CD4-positive, CD25-positive, alpha-beta regulatory T cell (primary cell): ENCODE measurements at places on chromosomes 1 and 21.

- no peak for DNase-seq
Measured at GRCh38 chr1:180560200-180560867, 1.6 kb downstream of the OVAAL start.

- DNase-seq = no peak
Measured at GRCh38 chr1:156560585-156561163, 11.7 kb downstream of the IQGAP3 start.

GRCh38 chr1:65593516-65593915, 173.0 kb downstream of the LEPR start:
- no peak for DNase-seq

- DNase-seq = no peak
Measured at GRCh38 chr1:91546301-91546581, 45.6 kb downstream of the CDC7 start.

- DNase-seq = no peak
Measured at GRCh38 chr1:94094469-94095111, 26.4 kb downstream of the ABCA4 start.

DNA sequence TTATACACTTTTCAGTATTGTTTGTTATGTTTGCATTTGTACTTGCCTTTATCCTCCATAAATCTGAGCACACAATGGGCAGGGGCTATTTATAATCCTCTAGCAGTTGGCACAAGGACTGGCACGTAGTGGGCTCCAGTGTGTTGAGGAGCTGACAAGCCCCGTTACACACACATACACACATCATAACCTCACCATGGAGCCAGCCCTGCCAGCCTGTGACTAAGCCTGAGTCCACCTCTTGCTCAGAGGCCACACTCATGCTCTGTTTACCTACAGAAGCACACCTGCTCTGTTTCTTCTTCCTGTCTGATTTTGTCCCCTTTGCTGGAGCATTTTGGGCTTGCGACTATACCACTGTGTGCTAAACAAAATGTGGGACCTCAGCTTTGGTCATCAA, 64.5 kb upstream of the SPATA6 start:
- DNase-seq = no peak

- DNase-seq = no peak
Measured at GRCh38 chr1:151547119-151547899, 7.2 kb downstream of the TUFT1 start.

DNA sequence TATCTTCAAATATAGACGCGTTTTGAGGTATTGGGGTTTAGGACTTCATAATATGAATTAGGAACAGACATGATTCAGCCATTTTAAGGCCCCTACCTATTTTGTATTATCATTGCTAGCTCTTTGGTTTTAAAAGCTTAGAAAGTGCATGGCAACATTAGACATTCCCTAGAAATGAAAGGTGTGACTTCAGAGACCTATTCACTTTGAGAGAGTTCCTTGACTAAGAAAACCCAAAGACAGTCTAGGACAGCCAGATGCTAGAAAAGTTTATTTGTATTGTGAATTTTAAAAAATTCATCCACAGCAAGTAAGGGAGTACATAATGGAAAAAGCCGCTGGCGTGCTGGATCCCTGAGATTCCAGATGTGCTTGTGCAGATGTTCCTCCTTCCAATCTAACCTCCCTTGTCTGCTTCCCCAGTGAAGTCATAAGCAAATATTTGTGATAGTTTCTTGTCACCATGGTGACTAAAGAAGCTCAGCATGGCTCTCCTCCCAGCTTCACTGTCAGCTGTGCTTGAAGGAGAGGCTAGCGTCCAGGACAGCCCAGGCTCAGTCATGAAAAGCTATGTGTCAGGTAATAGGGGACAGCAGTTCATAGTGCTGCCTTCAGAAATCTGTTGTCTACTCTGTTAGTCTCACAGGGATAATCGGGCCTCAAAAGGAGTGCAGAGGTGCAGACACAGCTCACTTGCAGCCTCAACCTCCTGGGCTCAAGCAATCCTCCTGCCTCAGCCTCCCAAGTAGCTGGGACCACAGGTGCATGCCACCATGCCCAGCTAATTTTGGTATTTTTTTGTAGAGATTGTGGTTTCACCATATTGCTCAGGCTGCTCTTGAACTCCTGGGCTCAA, 34.8 kb downstream of the KPNA6 start:
- DNase-seq = no peak

DNA sequence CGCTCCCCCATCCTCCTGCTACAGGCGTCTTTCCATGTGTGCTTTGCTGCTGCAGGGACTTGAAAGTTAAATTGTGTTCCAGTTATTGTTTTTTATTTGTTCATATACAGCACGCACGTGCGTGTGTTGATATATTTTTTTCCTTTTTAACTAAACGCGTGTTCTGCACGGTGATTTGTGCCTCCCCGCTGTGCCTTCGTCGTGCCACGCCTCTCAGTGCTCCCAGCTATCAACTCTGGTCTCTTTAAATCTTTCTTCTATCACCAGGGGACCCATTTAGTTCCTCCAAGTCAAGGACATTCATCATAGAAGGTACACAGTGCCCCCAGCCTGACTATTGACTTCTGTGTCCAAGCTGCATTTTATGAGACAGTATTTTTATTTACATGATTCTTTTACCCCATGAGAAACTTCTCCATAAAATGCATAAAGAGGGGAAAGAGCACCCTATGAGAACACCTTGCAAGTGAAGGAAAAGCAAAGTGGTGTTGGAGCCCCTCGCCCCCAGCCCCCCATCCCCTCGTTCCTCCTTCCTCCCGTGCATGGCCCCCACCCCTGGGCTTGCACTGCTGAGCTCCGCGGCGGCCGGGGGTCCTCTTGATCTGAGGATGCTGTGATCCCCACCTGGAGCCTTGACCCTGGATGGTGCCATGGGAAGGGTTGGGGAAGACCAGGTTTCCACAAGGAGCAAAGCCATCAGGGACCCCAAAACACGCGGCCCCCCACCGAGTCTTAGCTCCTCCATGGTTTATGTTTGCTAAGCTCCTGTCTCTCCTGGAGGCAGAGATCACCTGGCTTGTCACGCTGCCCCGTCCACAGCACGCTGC, 45.5 kb downstream of the KCNAB2 start:
- DNase-seq = no peak

GRCh38 chr1:162259894-162260455, 116.7 kb downstream of the SPATA46 start:
- DNase-seq = no peak

GRCh38 chr1:56468518-56468917, 110.8 kb downstream of the PLPP3 start:
- no peak for DNase-seq

GRCh38 chr1:34266127-34266951, 89.6 kb downstream of the C1orf94 start:
- no peak for DNase-seq

GRCh38 chr1:17885663-17886320, 130.7 kb downstream of the ACTL8 start:
- no peak for DNase-seq

DNA sequence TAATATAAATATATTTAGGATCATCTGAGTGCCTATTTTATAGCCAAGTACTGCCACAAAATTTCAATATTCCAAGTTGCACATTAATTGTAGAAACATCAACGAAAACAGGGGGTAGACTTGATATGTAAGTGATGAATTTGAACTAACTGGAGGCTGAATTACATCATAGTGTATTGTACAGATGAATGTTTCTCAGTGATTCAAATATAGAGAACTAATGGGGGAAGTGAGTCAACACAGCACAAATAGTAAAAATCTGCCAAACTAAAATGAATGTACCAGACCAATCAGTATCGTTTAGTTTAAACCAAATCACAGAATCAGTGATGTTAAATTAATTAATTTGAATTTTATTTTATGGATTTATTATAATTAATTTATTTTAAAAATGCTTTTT, 42.8 kb downstream of the RTCA start:
- no peak for DNase-seq

DNA sequence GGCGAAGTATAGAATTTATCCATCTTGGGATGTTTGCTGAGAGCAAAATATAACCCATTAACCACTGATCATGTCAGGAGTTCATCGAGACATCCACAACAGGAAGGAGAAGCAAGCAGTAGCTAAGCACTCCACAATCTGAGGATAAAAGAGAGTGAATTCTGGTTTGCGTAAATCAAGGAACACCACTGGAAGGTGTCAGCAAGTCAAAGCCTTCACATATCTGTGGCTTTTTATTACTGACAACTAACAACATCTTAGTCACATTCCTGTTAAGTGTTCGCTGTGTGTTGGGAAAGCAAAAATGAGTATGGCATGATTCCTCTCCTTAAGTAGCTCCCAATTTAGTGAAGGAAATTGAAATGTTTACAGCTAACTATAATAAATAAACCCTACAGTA, 44.5 kb upstream of the DARS2 start:
- DNase-seq = no peak

DNA sequence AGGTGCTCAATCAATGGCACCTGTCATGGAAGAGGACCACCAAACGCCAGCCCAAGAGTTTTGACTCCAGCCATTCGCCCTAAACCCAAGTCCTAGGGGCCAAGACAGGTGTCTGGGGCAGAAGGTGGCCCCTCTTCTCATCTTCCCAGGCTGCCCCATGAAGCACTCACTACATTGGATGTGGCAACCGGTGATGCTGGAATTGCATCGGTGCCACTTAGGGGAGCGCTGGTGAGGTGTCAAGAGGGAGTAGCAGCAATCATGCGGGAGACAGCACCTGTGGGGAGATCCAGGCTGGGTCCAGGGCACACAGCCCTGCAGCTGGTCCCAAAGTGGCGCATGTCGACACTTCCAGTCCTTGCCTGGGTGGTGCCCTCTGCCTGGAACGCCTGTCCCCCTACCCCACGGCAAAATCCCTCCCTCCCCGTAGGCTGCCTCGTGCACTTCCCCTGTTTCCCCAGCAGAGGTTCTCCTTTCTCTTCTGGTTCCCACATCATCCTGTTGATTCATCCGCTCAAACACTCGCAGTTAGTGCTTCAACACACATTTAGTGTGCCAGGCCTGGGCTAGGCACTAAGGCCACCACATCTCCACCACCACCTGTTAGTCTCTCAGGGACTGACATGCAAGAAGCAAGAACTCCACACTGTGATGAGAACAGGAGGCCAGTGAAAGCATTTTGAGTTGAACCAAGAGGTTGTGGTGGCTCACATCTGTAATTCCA, 18.5 kb downstream of the PLA2G2D start:
- peak; percentile 26 for DNase-seq

DNA sequence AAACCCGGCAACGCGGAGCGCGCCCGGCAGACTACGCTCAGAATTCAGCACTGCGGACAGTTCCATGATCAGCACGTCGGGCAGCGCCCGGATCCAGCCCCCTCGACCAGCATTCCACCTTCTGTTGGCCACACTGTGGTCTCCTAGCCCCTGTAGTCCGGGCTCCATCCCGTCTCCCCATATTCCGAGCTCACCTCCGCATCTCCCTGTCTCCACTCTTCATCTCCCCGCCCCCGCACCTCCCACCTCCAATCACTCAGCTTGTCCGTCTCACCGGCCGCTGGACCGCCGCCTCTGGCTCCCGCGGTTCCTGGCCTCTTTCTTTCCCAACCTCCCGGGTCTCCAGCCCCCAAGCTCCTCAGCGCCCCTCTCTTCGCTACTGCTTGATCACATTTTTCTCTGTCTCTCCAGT, 500 bp downstream of the EPHA10 start:
- peak; percentile 28 for DNase-seq

GRCh38 chr1:67040405-67040804, 13.5 kb downstream of the SLC35D1 start:
- DNase-seq = no peak

GRCh38 chr1:55580845-55581332, 365.7 kb upstream of the USP24 start:
- DNase-seq = no peak

- DNase-seq = peak; percentile 27
Measured at GRCh38 chr1:230268371-230269170, 157.6 kb downstream of the PGBD5 start.
